HCEC 1CT (cell line): ENCODE measurements at places on chromosomes 2 and 18.

DNA sequence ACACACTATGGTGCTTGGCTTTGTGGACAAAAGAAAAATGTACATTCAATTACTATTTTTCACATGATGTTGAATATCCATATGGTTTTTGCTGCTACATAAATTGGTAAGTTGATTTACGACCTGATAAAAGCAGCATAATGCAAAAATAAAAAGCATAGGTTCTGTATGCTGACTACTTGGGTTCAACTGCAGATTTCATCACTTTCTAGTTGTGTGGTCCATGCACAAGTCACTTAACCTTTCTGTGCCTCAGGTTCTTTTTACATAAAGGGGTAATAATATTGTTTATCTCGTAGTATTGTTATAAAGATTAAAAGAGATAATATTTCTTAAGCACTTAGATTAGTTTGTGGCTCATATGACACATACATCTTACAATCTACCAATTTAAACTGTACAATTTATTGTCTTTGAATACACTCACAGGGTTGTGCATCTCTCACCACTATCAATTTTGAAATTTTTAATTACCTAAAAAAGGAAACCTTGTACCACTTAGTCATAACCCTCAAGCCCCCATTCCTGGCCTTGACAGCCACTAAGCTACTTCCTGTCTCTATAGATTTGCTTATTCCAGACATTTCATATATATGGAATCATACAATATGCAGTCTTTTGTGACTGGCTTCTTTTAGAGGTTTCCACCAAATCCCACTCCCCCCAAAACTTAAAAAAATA is 1443.9 kb downstream of the SUCLG1 start:
- no peak for DNase-seq

DNA sequence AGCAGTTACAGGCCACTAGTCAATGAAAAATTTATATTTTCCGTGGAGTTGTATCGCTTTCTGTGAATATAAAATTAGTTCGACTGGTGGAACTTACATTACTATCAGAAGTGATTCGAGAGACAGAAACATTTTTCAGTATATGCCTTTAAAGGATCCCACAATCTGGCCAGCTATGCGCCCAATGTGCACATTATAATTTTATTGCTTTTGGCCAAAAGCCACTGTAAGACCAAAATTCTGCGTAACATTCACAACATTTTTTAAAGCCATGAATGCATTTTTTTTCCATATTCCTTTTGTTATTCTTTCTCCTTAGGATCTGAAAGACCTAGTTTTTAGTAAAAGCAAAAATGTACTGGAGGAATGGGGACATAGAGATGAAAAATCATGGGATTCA is 131.0 kb upstream of the CHAC2 start:
- no peak for DNase-seq

- DNase-seq = no peak
Observed at GRCh38 chr2:134154246-134154645, 99.6 kb upstream of the MGAT5 start.

DNA sequence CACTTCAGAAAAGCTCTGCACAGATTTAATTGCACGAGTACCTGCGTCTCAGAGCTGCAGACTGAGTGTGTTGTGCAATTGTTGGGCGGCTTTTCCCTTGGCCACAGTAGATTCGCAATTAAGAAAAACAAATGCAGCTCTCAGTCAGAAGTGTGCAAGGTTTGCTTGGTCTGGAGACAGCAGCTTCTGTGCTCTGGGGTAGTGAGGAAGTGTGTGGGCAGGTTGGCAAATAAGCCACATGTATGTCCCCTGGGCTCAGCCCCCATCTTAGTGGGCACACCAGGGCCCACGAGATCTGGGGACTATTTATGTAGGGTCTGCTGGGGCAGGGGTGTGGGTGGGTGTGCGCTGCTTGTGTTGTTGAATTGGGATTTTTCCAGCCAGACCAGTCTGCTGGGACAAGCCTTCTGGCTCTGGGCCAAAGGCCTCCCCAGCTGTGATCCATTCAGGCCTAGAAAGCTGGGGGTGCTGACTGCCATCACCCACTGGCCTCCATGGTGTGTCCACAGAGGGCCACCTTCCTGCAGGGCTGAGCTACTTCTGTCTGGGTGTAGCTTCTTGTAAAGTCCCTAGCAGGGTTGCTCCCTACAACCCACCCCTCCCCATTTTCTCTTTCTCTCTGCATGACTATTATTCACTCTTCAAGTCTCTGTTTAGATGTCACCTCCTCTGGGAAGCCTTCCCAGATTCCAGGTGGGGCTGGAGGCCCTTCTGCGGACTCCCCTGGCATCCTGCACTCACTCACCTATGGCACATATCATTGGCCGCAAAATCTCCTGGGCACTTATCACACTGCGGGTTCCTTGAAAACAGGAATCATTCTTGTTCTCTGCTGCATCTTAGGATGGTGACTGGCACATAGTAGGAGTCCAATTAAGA is 67.8 kb downstream of the ODC1 start:
- DNase-seq = no peak

DNA sequence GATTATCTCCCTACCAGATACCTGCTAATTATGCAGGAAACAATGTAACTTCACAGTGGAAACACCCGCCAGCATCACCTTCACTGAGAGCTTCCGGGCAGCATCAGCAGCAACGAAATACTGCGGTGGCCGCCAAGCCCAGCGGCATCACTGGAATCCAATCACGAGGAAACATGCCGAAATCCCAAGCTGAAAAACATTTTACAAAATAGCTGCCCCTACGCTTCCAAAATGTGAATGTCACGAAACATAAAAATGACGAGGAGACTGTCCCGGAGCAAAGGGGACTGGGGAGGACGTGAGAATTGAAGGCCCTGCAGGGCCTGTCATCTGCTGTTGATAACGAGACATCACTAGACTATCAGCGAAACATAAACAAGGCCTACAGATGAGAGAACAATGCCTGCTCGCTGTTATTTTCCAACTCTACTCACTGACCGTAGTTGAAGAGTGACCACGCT is 82.6 kb downstream of the HDAC4 start:
- DNase-seq = no peak

DNA sequence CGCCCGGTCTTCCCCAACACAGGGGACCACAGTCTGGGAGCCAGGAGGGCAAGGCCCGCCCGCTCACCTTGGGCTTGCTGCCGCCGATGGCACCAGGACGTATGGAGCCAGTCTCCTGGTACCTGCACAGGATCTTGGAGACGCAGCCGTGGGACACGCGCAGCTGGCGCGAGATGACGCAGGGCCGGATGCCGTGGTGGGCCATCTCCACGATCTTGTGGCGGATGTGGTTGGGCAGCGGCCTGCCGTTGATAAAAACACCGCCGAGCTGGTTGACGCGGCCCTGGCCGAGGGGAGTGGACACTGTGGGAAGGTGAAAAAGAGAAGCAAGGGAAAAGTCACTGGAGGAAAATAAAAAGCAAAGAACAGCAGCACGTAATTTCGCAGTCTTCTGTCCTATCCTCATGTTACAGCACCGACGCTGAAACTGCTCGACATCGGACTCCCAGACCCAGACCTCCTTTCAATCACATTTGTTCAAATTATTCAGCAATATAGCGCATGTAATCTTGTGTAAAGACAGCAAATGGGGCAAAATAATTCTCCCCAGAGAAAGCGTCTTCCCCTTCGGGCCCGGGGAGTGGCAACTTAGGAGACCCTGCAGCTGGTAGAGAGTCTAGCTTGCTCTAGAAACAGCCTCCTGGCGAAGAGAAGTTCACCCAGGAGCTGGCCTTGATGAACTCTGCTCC is 1.7 kb downstream of the PAX3 start:
- no peak for DNase-seq

GRCh38 chr2:18845854-18846445 is 256.6 kb upstream of the NT5C1B start:
- DNase-seq = no peak

DNA sequence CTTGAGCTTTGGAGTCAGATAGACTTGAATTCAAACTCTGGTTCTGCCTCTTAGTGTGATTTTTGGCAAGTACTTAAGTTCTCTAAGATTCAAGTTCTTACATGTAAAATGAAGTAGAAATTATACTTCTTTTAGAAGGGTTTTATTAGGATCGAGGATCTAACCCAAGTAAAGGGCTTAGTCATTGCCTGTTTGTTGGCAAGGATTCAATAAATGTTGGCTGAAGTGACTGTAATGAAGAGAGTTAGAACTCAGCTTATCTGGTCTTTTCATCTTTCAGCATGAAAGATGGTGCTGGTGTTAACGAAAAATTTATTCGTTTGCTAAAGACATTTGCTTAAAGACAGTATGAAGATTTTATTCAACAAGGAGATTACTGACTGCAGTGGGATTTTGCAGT is 315.9 kb upstream of the THUMPD2 start:
- peak; percentile 75 for DNase-seq

GRCh38 chr2:191748528-191749180 is 70.7 kb downstream of the NABP1 start:
- DNase-seq = peak; percentile 14

GRCh38 chr18:48572402-48573126 is 33.7 kb downstream of the CTIF start:
- no peak for DNase-seq

- no peak for DNase-seq
Observed at GRCh38 chr2:198712485-198712884, 745.3 kb downstream of the SATB2 start.

- no peak for DNase-seq
Observed at GRCh38 chr2:236867441-236868260, 218.0 kb upstream of the COPS8 start.

DNA sequence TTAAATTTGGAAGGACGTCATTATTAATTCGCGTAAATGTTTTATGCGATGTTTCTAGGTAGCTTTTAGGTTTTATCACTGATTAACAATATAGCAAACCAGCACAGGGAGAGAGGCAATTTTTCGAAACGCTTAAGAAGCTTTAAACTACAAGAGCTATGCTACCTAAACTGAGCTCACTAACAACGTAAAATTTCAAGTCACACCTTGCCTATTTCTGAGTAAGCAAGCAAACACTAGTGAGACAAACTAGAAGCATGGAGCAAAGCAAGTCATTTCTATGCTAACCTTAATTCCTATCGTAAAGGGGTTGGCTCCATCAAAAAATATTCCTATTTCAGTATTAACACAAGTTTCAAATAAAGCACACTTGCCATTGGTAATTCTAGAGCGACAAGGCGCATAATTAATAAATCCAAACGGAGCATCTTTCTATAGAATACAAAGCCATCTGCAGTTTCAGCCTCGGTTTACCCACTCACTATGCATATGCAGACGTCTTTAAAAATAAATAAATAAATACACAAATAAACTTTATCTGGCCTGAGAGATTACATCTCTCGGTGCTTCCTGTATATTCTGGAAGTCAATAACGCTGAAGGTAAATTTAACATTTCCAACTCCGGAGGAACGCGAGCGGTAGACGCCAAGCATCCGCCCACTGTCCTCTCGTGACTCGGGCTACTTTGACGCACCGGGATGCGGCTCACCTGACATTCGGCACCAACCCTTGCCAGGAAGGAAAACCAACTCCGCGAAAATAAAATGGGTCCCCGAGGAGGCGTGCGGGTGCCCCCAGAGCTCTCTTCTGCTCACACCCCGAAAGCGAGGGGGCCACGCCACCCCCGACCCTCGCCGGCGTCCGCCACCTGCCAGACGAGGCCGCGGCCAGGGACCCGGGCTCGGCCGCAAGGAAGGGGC is 947 bp downstream of the ITSN2 start:
- no peak for DNase-seq

DNA sequence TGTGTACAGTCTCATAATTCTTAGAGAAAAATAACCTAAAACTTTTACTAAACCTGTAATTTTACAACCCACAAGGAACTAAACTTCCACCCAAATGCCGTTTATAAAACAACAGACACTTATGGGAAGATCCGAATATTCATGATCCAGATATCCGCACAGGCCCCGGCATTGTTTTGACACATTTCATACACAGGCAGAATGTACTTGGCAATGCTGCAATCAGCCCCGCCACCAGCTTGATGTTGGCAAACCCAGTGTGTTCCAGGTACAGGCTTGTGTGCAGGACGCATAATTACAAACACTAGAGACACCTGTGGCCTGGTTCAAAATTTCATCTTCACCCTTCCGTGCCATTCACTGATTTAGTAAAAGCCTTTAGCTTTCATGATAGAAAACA is 393.0 kb upstream of the SALL3 start:
- no peak for DNase-seq

DNA sequence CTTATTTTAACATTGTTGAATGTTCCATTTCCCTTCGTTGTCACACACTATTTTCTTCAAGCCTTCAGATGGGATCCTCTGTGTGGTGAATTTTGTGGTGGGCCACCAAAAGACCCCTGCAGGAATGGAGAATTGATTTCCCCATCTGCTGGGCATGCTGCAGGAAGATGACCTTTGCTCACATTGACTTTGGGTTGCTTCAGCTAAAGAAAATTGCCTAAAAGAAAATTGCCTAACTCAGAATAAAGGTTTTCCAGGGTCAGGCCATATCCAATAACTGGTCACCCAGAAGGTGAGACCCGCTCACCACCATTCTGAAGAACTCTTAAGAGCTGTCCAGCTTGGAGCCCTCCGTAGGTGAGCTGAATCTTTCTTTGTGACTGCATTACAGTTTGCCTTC is 192.5 kb downstream of the CDH7 start:
- no peak for DNase-seq
